ENCODE measurements at places on chromosomes 3 and 15.

DNA sequence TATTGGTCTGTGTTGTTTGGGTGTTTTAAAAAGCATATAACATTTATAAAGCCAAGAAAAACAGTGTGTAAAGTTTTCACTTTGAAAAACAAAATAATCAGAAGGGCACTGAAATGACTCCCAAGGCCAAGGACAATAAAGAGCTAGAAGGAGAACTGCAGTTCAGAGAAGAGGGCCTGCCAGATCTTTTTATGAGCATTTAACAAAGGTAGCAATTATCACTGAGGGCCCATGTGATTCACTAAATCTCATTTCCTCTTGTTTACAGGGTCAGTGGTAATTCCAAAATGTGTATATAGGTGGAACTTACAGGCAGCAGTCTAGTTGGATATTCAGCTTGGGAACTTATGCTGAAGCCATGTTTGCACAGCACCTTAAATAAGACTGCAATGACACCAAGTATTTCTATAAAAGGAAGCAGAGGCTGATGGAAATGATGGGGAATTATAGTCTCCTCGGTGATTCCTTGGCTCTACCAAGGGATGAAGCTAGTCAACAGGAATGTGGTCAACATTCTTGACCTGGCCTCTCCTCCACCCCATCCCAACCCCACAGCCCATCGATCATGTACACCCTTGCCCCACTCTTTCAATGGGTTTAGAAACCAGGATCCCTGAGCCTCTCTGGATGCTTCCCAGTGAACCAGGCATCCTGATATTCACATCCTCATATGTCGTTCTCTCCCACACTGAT is 54.4 kb upstream of the THUMPD3 start:
- no peak for DNase-seq

GRCh38 chr3:195260280-195260905 is 10.6 kb downstream of the XXYLT1 start:
- DNase-seq: peak; percentile 57

DNA sequence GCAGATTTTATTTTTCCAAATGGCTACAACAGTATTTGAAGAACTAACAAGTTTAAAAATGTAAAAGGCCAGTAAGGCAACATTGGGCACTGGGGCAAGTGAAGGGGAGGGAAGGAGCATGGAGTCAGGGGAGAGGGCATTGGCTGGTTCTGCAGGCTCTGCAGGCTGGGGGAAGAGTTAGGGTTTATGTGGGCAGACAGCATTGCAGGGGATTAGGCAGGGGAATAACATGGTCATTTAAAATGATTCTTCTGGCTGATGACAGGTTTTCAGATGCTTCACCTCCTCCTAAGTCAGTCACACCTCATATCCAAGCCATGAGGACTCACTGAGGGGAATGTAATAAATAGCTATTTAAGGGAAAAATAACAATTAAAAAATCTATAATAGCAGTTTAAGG is 52.6 kb downstream of the BTD start:
- no peak for DNase-seq

DNA sequence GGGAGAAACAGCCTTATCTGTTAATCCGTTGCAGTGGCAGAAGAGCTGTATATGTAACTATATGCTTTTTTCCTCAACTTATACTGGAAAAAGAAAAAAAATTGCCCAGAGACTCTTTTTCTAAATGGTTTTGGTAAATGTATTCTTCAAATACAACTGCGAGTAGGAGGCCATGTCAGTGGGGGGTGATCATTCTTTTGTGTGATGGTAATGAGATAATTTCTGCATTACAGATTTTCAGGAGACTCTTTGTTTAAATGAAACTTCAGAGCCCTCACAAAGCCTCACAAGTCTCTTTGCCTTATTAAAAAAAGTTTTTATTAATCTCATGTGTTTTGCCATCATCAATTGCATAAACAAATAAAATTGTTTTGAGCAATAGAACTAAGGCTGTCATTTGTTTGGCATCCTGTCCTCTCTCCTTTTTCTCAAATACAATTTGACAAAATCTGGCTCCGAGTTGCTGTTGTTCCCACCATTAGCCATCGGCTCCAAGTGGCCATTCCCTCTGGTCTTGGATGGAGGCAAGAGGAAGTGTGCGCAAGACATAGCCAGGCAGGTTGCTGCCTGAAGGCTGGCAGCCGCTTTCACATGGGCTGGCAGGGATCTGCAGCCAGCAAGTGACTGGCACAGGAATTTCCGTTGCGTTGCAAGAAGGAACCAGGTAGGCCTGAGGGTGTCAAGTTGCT is 116.7 kb downstream of the FNDC3B start:
- DNase-seq: no peak

- DNase-seq: no peak
Observed at GRCh38 chr3:144052275-144052674, 80.7 kb downstream of the DIPK2A start.

DNA sequence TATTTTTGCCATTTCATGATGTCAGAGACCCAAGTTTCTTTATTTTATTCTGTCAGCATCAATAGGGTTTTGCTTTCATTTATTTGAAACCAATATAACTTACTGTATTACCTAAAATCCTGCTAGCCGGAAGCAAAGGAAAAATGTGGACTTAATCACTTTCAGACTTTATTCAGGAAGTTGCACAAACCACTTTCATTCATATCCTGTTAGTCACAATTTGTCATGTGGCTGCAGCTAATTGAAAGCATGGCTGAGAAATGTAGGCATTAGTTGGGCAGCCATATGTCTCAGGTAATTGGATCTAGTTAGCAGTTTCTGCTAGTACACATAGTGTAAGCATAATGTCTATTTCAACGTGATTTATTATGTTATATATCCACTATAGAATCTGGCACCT is 462.3 kb upstream of the SGO1 start:
- DNase-seq: peak; percentile 2

DNA sequence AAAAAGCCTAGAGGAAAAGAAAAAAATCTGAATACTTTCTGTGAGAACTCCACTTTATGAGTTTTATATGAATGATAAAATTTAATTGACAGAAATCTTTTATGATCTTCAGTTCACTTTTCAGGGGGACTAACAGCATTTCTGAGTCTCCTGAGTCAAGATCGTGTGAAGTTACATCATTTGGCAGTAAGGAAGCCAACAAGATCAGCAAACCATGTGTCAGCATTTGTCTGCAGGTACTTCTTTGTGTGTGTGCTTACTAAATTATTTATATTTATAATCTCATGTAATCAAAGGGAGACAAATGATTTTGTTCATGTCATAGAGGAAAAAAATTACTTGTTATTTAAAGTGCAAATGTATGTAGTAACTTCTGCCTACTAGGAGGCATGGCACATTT is 217.6 kb downstream of the MBNL1 start:
- no peak for DNase-seq

GRCh38 chr3:76811418-76811817 is 228.5 kb upstream of the ROBO2 start:
- no peak for DNase-seq

DNA sequence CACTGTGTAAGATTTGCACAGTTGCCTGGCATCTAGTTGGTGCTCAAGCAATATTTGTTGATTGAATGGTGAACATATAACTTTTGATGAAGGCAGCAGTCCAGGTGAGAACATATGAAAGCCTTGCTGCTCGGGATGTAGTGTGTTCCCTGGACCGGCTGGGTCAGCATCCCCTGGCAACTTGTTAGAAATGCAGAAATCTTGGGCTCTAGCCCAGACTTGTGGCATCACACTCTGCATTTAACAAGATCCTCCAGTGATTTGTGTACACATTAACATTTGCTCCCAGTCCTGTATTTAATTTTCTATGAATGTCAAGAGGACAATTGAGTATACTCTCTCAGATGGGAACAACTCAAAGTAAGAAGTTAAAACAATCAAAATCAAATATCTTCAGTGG is 69.0 kb upstream of the SAMMSON start:
- no peak for DNase-seq

GRCh38 chr3:66419036-66419435 is 81.8 kb downstream of the LRIG1 start:
- DNase-seq: no peak

DNA sequence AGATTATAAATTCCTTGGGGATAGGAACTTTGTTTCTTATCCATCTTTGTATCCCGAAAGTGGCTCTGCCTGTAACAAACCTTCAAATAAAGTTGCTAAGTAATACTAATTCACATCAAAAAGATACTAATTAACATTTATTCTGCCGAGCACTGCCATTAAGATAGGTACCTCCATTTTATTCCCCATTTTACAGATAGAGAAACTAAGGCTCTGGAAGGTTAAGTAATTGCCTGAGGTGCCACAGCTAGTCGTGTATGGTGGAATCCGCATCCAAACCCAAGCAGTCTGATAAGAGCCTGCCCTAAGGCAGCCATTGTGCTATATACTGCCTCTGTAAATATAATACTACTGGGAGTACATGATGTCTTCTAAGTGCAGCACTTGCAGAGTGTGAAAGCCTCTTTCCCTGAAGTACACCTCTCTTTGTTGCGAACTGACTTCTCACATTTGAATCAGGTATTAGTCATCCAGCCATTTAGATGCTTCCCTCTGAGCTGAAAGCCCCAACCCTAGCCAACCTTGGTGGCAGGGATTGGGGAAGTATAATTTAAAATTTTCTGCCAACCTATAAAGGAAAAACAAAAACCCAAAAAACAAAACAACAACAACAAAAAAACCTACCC is 78.5 kb upstream of the CHD2 start:
- DNase-seq: no peak

- DNase-seq: no peak
Observed at GRCh38 chr3:157104521-157104920, 55.4 kb downstream of the CCNL1 start.

DNA sequence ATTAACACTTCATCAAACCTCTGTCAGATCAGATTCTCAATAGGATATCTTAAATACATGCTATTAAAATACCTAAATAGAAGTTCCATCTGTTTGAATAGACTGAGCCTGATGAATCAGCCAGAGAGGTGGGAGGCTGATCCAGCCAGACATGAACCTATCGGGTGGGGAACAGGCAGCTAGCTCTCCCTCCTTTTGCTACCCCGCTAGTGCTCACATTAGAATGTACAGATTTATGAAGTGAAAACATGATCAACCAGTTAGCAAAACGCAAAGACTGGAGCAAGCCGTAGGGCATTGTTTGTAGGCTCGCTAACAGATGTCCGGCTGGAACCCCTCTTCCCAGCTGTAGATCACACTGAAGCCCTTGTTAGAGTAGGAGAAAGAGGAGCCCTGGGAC is 54.4 kb downstream of the GTF2E1 start:
- DNase-seq: no peak

DNA sequence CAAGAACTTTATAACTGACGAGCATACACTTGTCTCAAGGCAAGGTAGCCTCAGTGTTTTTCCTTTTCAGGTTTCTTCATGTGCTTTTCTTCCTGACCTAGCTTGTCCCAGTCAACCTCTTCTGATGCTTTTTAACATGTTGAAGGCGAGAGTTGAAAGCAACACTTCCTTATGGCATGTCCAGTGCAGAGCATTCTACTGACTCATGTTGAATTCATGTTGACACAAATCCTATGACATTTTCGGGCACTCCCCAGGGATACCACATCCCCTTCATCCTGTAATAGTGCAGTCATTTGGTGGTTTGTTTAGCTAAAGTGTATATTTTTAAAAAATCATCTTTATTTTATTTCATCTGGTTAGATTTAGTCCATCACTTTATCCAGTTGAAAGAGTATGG is 75.9 kb upstream of the CBLB start:
- peak; percentile 23 for DNase-seq

- no peak for DNase-seq
Observed at GRCh38 chr15:93759629-93760028, 471.7 kb upstream of the MCTP2 start.

DNA sequence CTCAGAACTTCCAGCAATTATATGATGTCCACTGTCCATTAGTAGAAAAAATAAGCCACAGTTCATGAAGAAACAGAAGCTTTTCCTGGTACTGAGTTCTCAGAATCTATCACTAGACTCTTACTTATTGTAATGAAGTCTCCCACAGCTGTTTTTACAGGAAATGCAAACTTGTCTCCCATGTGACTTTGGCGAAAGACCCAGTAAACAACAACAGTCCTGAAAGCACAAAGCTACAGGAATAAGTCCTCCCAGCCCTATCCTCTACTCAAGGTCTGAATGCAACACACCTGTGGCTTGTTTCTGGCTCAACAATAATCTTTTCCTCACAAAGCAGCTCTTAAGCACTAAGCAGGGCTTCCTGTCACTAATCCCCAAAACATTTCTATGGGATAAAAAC is 55.9 kb downstream of the EOMES start:
- DNase-seq: no peak

DNA sequence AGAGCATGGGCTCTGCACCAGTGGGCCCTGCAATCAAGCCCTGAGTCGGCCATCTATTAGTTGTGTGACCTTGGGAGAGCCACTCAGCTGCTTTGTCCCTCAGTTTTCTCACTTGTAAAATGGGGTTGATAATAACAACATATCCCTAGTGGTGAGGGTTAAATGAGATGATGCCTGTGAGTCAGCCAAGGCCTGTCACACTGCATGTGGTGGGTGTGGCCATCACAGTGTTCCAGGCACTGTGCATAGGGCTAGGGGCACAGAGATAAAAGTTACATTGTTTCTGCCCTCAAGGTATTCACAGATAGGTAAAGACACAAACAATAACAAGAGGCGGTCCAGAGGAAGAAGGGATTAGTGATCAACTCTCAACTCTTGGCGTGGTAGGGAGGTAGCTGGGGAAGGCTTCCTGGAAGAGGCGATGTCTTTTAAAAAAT is 19.5 kb downstream of the SMAD6 start:
- no peak for DNase-seq

- DNase-seq: no peak
Observed at GRCh38 chr3:40381904-40382616, 4.9 kb upstream of the ENTPD3 start.

- DNase-seq: peak; percentile 53
Observed at GRCh38 chr15:63436872-63437375, 55.3 kb upstream of the CA12 start.

- DNase-seq: no peak
Observed at GRCh38 chr3:146473726-146474125, 4.4 kb upstream of the PLSCR2 start.

DNA sequence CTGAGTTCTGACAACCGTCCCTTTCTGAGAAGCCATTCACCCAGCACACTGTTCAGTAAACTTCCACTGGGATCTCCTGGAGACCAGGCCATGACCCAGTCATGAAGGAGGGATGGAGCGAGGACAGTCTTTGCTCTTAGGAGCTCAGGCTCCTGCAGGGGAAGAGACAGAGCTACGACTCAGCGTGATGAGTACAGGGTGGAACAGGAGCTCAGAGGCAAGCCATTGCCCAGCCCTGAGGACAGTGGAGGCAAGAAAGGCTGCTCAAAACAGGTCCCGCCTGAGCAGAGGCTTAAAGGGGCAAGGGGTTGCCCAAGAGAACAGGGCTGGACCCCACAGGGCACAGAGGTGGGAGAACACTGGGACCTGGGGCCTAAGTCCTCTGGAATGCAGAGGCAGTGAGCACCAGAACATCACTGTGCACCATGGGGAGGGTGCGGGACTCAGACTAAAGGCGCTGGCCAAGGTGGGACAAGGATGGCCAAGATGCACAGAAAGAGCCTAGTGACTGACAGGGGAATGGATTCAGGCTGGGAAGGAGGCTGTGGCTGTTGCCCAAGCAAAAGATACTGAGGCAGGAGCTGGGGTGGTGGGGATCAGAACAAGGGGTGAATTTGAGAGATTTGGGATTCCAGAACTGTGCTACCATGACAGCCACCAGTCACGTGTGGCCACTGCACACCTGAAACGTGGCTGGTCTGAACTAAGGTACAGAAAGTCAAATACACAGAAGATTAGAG is 25.8 kb downstream of the TMEM43 start:
- DNase-seq: no peak

- peak; percentile 5 for DNase-seq
Observed at GRCh38 chr3:121431726-121432517, 113.9 kb downstream of the POLQ start.

- no peak for DNase-seq
Observed at GRCh38 chr3:177781686-177782161, 584.4 kb upstream of the TBL1XR1 start.

- no peak for DNase-seq
Observed at GRCh38 chr3:33187368-33187634, 31.3 kb downstream of the SUSD5 start.

Data from HTR-8/SVneo (cell line).